Stimulated activated CD8-positive, alpha-beta memory T cell treated with anti-CD3 and anti-CD28 coated beads, Interleukin-7, amount 100 ng/mL, for 1 hour (primary cell): ENCODE measurements at places on chromosomes 4 and X.

GRCh38 chrX:111779582-111779981 is 96.4 kb upstream of the TRPC5OS start:
- DNase-seq: no peak

DNA sequence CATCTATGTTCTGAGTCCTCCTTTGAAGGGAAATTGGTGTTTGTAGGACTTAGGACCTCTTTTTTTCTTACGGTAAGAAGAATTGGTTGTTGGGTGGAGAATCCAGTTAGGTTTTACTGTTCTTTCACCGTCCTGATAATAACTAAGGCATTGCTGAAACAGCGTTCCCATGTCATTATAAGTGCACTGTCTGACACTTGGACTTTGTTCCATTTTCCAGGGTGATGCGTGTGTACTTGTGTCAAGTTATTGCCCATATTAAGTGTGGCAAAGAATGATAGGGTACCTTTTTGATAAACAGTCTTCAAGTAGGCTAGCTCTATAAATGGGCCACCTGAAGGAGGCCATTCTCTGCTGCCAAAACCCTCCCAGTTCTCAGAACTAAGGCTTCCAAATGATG is 119.7 kb downstream of the AASDH start:
- DNase-seq: no peak

DNA sequence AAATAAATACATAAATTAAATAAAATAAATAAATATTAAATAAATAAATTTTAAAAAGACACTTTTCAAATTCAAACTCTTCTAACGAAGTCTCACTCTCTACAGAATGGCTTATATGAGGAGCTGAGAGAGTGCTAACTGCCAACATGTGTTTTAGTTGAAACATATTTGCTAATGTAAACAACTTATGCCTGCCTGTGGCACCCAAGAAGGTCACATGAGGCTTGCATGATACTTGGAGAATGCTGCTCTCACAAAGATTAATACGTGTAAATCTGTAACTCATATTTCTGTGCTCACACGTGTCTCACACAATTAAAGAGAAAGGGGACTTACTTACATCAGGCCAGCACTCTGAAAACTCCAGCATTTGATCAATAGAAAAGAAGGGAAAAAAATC is 43.2 kb upstream of the PITX2 start:
- no peak for DNase-seq

DNA sequence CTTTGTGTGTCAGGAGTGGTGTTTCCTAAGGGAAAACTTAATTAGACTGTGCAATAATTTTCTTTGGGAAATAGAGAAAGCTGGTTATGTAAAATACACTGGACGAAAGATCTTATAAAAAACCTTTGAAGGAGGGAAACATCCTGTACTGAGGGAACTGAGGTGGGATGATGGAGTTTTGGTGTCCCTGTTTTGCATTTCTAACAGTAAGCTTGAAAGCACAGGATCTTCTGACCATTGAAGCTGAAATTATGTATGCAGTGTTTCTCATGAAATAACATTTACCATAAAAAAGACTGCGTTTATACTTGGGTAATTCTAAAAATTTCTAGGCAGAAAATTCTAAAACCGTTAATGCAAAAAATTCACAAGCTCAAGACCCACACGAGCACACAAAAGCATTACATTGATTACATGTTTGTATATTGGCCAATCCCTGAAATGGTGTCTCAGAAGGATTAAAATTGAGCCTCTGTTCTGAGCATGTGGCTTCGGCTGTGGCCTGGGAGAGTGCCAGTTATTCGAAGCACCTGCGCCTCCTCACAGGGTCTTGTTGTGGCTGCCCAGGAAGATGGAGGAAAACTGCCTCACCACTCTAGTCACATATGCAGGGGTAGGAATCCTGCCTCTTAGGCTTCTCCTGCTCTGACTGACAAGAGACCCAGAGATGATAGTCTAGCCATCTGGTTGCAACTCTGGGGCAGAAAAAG is 49.5 kb downstream of the JADE3 start:
- no peak for DNase-seq

GRCh38 chr4:8402181-8402597 is 38.3 kb downstream of the ACOX3 start:
- no peak for DNase-seq

DNA sequence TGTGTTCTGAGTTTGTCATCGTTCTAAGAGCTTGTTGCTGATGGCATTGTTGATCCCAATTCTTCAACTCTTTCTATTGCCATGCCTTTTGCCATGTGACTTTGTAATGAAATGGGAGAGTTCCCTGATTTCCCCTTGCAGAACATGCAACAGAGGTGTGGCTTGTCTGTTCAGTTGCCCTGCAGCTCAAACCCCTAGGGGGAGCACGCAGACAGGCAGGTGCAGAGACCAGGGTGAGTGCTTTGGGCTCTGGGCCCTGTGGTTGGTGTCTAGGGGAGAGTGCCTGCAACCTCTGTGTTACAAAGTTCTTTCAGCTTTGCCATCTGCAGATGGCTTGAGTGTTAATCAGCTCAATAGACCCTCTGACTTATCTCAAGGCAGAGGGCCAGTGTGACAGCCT is 332.7 kb downstream of the MID1IP1 start:
- no peak for DNase-seq

- DNase-seq: no peak
Measured at GRCh38 chrX:123084797-123085196, 99.3 kb upstream of the GRIA3 start.

DNA sequence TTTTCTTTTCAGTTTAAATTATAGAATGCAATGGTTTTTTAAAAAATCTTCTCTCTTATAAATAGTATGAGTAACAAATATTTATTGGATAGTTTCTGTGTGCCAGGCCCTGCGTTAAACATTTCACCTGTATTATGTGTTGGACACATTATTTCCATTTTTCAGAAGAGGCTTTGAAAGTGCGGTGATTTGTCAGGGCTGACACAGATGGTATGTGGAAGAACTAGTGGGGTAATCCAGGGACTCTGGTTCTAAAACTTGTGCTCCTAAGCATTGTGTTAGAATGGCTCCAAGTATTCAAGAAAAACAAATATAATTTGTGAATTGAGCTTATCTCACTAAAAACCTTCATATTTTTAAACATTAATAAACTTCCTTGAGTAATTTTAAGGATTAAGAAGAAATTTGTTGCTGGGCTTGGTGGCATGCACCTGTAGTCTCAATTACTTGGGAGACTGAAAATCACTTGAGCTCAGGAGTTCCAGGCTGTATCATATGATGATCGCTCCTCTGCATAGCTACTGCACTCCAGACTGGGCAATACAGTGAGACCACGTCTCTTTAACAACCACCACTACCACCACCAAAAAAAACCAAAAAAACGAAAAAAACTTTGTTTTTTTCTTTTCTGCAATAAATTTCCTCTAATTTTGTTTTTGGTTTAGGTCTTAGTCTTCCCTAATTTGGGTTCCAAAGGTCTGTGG is 40.0 kb downstream of the RAPGEF2 start:
- DNase-seq: no peak

DNA sequence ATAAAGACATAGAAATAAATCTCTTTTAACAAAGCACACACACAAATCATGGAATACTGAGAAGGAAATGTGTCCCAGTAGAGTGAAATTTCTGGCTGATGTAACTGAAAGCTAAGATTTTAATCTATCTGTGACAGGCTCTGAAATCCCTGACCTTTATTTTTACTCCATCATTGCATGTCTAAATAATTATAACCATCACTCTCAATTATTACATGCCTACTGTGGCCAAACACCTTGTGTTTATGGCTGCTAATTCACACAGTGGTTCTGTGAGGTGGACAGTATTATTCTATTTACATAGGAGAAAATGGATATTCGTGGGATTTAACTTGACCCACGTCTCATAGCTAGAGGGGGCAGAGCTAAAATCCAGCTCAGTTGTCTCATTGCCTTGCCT is 438.1 kb downstream of the TLL1 start:
- DNase-seq: no peak

GRCh38 chr4:21512353-21512752 is 436.2 kb downstream of the KCNIP4 start:
- DNase-seq: no peak

DNA sequence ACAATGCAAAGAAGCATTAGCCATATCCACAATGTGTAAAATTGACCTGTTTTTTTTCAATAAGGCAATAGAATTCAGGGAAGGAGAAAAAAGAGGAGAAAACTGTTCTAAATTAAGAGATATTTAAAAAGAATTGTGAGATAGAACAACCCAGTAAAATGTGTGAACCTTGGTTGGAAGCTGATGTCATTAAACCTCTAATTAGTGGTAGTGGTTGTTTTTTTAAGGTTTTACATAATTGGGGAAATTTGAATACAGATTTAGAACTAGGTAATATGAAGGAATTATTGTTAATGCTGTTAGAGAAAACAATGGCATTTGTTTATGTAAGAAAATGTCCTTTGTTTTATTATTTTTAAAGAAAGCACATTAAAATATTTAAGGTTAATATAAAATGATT is 15.1 kb upstream of the H2AZ1 start:
- DNase-seq: no peak

DNA sequence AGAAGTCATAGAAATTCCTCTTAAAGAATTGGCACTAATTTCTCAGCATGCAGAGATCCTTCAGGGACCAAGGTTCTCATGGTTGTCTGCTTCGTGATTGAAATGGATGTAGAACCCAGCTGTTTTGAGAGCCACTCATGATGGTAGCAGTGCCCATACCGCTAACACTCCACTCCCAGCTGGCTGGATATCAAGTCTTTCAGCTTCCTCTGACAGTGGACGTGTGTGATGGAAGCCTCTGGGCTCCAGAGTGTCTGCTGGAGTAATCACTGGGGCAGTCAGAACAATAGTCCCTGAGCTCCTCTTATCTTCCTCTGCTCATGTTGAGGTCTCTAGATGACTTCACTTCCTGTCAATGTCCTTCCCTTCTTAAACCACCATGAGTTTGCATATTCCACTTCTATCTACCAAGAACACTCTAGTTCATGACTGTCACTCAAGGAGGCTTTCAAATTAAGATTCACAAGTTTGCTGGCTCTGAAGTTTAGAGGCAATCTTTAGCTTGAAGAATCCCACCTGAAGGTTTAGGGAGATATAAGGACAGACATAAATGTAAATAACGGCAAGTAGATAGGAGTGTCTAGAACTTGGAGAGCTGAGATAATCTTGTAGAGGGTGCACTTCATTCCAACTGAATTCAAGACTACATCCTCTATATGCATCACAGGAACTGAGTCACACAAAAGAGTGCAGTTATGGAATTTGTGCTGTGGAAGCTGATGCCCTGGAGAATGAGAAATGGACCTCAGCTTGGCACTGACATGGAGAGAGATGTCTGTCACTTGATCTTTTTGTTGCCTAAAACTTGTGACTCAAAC is 64.5 kb upstream of the WDR1 start:
- no peak for DNase-seq

GRCh38 chr4:163568843-163569242 is 74.4 kb downstream of the TMA16 start:
- no peak for DNase-seq

DNA sequence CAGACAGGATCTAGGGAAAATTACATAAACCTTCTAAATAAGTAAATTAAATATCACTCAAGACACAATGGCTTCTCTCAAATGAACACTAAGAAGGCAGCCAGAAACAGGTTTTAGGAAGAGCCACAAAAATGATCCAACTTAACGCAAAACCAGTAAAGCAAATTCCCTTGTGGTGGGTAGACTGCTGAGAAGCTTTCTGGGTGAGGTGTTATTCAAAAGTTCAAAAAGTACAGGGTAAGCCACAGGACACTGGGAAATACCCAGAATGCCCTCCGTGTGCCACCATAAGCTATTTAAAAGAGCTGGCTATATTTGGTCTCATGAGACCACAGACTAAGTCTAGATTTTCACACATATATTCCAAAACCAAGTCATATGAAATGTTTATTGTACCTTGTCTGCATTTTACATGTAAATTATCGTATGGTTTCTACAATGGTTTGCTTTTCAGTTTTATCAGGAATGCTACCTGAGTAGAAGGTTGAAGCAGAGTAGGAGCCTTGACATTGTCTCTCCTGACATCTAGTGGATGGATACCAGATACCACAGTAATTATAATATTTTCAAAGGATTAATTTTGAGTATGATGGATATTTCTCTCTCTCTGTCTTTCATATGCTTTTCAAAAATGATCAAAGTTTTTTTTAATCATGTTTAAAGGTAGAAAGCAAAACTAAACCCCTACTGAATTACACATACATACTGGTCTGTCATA is 109.3 kb upstream of the KLHL13 start:
- DNase-seq: no peak

DNA sequence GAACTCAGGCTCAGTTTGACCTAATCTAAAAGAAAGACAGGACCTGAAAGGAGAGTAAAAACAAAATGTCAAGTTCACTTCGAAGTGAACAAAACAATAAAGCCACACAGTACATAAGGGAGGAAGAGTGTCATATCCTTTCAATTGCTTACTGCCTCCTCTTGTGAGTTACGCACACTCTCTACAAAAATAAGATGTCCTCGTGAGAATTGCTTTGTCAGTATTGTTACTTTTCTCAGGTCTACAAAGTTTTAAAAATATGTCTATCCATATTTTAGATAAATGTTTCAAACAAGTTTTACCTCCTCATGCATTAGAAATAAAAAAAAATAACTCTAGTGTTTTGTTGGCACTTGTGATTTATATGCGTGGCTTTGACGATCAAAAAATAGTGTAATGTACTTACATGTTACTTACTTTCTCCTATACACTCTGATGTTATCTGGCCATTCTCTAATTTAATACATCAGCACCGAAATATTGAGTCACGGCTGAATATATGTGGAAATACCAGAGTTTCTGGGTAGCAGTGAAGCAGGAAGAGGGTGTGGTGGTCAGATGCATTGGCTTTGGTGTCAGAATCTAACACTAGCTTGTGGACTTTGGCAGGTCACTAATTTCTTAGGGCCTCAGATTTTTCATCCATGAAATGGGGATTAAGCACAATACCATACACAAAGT is 8.1 kb upstream of the MRPL1 start:
- no peak for DNase-seq

DNA sequence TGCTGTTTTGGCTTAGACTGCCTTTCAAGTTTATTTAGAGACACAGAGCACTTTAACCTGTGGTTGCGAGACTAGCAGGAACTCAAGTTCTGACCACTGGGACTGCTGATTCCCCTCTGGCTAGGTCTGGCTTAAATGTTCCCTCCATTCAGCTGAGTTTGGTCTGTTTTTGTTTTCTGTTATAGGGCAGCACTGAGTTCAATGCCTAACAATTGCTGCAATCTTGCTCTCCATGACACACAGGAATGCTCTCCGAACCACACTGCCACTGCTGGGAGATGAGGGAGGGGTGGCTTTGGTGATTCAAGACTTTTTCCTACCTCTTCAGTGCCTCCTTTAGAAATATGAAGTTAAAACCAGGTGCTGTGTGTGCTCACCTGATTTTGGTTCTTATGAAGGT is 106.3 kb upstream of the EOLA2 start:
- no peak for DNase-seq

- DNase-seq: no peak
Measured at GRCh38 chr4:136893573-136893972, 638.7 kb downstream of the PCDH18 start.

DNA sequence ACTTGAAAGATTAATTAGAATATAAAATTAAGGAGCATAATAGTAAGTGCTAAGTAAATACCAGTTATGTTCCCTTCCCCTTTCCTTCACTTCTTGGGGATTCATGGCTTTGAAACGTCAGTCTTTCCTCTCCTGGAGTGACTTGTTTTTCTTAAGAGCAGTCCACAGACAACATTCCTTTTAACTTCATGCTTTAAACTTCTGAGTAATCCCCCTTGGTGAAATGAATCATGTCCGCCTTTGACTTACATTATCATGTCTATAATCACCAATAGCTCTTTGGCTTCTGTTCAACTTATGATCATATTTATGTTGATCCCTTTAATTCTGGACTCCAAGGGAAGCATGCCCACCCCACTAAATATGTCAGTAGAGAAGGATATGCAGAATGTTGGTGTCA is 1012.1 kb upstream of the SLIT2 start:
- DNase-seq: no peak

- no peak for DNase-seq
Measured at GRCh38 chr4:179666226-179666625, 2224.0 kb upstream of the AGA start.
